Foreskin fibroblast (primary cell): ENCODE measurements at places on chromosomes 5 and 9.

GRCh38 chr9:13557746-13558145 is 278.3 kb upstream of the MPDZ start:
- no peak for DNase-seq

DNA sequence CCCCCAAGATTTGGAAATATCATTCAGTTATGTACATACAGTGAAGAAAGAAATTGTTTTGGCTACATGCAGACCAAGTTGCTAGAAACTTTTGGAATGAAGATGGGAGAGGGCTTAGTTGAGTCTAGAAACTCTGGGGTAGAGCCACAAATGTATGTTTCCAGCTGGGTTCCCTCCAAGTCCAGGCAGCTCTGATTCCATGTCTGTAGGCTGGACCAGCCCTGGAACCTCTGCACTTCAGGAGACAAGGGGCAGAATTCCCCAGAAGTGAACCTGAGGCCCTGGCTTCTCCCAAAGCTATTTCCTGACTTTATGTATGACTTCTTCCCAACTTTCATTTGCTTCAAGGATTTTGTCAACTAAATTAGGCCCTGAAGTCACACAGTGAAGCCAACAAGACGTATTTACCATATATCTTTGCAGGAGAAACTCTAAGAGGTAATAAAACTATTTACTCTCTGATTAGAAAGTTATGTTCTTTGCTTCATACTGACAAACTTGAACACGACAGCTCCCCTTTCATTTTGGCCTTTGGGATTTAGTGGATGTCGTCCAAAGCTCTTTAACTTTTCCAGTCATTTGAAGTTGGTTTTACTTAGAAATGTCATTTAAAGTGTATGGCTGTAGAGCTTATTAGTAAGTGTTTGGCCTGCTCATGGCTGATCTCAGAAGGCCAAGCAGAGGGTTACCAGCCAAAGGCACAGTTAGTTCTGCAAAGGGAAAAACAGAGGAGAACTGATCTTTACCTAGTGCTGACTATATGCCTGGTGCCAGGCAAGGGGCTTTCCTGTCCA is 152.0 kb upstream of the SLC28A3 start:
- no peak for DNase-seq

- no peak for DNase-seq
These were observed 115.6 kb upstream of the CKMT2 start for GRCh38 chr5:81117566-81117965.

GRCh38 chr9:81211741-81212140 is 477.6 kb downstream of the TLE1 start:
- no peak for DNase-seq

- DNase-seq = no peak
These were observed 4.1 kb upstream of the PRDM12 start for GRCh38 chr9:130660326-130660682.

DNA sequence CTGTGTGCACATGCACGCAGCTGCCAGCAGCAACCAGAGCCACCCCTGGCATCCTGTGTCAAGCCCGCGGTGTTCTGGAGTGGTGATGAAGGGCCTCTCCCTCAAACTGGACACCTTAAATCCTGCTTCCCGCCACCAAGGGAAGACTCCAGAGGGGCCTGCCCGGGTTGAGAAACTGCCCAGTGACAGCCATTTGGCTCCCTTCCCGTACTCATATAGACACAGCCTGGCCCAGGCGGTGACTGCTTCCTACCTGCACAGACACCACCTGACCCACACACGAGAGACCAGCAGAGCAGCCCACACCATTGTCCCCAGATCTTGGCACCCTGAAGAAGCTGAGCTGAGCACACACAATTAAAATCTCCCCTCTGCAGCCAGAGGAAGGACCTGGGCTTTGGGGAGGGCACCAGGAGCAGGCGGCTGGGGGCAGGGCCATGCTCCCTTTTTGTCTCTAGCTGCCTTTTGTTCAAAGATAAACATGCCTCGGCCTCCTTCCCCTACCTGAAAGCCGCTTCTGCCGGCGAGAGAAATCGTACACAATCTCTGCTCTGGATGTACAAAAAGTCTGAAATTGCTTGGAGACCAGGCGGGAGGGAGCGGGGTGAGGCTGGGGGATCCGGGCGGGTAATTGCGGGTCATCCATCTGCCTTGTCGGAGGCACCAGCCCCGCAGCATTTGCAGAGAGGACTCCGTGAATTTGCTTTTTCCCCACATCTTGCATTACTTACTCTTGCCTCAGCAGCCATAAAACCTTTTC is 78.4 kb downstream of the TSPAN17 start:
- DNase-seq = no peak

DNA sequence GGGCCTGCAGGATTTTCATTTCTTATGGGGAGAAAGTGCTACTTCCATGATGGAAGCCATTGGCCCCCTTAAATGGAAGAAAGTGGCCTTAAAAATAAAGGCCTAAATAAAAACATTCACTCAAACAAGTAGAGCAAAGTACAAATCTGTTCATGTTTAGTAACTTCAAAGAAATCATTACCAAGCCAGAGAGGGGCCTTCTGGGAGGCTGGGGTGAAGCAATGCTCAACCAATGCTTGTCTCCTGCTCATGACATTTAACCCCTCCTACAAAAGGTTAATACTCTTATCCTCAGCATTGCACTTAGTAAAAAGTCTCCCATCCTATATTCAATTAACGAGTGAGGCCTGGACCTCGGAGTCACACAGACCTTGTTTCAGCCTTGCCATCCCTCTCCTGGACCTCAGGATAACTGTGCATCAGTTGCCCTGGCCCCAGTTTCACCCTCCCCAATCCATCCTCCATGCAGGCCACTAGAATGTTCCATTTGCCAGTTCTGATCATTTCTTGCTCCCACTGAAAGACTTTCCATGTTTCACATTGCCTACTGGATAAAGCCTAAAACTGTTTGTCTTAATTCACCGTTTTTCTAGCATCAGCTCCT is 36.9 kb upstream of the ALDH1B1 start:
- DNase-seq = no peak
